ENCODE measurements at places on chromosomes 3 and 15. TPM values are rescaled to one million over a fixed set of nuclear protein-coding genes. Genes with fewer than 3 reads are reported as not detected.

Gene PEX5L
- total RNA-seq: not detected

Gene KCNMB2
- not detected for total RNA-seq

Gene PRICKLE2
- total RNA-seq: 50.8 TPM

Gene FETUB
- not detected for total RNA-seq

Gene NEIL1
- 24.7 TPM for total RNA-seq

Gene CXCR6
- total RNA-seq: not detected

Gene CHRM5
- under 0.01 TPM for total RNA-seq

Gene NEK10
- total RNA-seq: 0.98 TPM

Gene HTR3E
- total RNA-seq: not detected

Gene TMC3
- total RNA-seq: not detected

Gene PCSK6
- total RNA-seq: 5.5 TPM

Gene DGKG
- total RNA-seq: not detected

Gene CTDSPL
- total RNA-seq: 33.4 TPM

Gene CPB1
- not detected for total RNA-seq

Gene OGG1
- total RNA-seq: 27.1 TPM

Gene PCOLCE2
- total RNA-seq: 0.39 TPM

Gene PIGZ
- total RNA-seq: 1.7 TPM

Gene CYFIP1
- 103 TPM for total RNA-seq

Gene COL6A5
- not detected for total RNA-seq

Gene IL16
- total RNA-seq: 0.43 TPM

Gene GNAT1
- not detected for total RNA-seq

Gene SNX1
- total RNA-seq: 37.2 TPM

Gene NUSAP1
- 26.8 TPM for total RNA-seq

Gene SPINK8
- not detected for total RNA-seq

Gene FBXL22
- total RNA-seq: 0.39 TPM

Gene FAM81A
- total RNA-seq: not detected
